CD4-positive, alpha-beta T cell treated with Interferon alpha-2 for 1 hour (primary cell): ENCODE measurements at places on chromosomes 2 and 18.

GRCh38 chr2:216539791-216540241 is 41.2 kb downstream of the RPL37A start:
- no peak for DNase-seq

DNA sequence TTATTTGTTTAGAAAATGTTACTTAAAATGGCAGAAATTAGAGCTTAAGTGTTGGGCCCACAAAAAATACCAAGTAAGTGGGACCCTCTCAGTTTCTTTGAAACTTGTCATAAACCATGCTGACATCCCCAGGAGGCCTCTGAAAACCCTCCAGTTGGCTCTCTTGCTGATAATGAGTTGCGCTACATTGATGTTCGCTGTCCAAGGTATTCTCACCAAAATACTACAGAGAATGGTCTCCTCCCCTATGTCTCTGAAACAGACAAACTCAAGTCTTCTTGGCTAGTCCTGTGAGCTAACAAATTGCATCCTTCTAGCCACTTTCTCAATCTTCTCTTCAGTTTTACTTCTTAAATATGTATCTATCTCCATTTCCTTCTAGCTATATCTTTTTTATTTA is 669.4 kb downstream of the IRS1 start:
- DNase-seq = no peak

DNA sequence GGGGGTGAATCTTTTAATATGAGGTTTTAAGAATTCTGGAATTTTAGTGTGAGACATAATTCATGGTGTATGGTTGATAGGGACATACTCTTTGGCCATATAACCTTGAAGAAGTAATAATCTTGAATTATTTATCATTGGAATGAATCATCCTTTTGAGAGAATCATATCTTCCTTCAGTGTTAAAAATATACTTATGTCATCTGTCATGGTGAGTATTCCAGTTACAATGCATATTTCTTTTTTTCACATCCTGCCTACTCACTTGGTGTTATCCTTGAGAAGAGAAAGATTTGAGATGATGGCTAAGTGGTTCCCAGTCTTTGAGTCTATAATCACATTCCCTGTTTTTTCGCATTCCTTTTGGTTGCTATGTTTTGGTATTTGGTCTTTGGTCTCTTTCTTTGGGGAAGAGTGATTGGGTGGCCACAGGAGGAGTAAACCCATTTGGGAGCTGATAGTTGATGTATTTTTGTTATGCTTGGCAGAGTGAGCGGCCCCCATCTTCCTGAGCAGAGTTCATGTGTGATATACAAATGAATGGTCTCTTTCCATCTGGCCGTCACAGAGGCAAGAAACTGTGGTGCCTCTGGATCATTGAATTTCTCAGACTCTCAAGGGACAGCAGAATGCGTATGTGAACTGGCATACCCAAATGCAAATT is 21.6 kb downstream of the ASAP2 start:
- DNase-seq = no peak

GRCh38 chr2:195318440-195319111 is 338.4 kb upstream of the SLC39A10 start:
- peak; percentile 12 for DNase-seq

GRCh38 chr2:238220274-238220891 is 16.9 kb upstream of the ILKAP start:
- no peak for DNase-seq

DNA sequence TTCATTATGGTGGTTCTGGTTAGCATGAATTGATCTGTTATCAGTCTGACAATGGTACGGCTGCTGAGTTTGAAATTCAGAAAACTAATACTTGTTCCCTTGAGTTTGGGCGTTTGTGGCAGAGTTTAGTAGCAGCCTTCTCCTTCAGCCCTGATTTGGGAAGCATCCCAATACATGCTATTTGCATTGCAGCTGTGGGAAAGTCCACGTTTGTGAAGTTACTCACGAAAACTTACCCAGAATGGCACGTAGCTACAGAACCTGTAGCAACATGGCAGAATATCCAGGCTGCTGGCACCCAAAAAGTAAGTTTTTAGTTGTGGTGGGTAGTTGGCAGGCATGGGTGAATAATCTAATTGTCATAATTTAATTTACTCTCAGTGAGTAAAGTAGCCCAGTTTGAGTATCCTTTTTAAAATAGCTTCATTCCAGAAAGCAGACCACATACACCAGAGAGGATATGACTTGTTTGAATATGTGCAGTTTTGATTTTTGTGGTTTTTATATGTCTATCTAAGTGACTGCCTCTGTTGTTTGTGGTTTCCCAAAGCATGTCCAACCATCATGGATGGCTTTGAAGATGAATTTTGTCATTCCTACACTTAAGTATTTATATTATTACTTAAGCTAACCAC is 12.2 kb downstream of the DGUOK start:
- DNase-seq = no peak

- peak; percentile 67 for DNase-seq
Observed at GRCh38 chr18:35386600-35387100, 9.5 kb upstream of the ZNF396 start.

- DNase-seq = no peak
Observed at GRCh38 chr2:142974288-142975024, 97.0 kb downstream of the KYNU start.

DNA sequence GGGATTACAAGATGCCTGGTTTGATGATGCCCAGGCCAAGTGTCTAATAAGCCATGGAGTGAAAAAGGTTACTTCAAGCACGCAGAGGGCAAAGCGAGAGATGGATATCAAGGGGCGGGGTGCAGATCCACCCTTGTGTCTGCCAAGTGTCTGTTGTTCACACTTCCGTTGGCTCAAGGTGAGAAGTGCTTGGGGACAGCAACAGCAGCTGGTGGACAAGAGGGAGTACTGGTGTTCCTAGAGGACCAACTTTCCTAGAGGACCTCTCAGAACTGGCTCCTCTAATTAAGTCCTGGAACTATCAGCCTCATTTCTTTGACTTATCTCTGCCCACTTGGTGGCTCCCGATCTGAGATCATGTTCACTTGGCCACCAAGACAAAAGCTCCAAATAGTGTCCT is 299.1 kb downstream of the PRKCE start:
- DNase-seq = no peak

GRCh38 chr2:28681158-28681571 is 70.5 kb upstream of the PPP1CB start:
- DNase-seq = peak; percentile 80

DNA sequence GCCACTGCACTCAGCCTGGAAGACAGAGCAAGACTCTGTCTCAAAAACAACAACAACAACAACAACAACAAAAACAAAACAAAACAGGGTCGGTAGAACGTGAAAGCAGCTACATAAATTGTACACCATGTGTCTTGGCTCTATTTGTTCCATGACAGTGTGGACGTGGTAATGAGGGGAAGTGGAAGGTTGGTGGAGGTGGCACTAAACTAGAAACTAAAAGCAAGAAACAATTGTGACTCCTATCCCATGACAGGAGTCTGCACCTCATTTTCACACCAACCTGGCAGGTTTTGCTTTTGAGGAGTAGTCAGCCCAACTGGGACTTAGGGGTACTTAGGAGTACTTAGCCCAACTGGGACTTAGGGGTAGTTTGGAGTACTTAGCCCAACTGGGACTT is 62.5 kb upstream of the MRPS9 start:
- DNase-seq = no peak

GRCh38 chr18:45171679-45172191 is 443.5 kb upstream of the SLC14A2 start:
- no peak for DNase-seq

DNA sequence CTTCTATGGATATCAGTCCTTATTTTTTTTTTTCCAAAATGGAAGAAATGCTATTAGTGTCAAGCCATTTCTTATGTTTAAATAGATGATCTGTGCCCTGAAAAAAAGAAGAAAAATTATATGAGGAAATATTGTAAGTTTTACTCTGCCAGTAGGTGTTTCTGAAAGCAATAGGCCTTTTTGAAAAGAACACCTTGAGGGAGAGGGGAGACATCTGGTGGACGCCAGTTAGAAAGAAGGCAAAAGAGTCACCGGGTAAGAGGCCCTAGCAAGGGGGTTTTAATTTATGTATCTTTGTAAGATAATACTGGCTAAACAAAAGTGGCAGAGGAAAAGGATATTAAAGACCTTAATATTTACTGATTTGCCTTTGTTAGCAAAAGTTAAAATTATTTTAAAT is 56.1 kb downstream of the DYNAP start:
- DNase-seq = no peak

DNA sequence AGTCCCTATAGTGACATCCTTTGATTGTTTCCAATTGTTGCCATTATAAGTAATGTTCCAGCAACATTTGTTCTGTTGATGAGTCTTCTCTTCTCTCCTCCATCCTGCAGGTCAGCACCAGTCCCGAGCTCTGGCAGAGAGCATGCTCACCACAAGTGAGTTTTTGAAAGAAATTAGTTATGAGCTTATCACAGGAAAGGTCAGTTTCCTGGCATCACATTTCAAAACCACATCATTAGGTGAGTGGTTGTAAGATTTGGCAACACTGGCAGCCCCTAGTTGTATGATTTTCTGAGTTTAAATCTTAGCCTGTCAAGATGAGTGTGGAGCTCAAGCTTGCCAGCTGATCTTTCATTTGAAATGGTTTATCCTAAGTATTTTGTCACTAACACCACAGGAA is 149.6 kb downstream of the ESCO1 start:
- DNase-seq = no peak

DNA sequence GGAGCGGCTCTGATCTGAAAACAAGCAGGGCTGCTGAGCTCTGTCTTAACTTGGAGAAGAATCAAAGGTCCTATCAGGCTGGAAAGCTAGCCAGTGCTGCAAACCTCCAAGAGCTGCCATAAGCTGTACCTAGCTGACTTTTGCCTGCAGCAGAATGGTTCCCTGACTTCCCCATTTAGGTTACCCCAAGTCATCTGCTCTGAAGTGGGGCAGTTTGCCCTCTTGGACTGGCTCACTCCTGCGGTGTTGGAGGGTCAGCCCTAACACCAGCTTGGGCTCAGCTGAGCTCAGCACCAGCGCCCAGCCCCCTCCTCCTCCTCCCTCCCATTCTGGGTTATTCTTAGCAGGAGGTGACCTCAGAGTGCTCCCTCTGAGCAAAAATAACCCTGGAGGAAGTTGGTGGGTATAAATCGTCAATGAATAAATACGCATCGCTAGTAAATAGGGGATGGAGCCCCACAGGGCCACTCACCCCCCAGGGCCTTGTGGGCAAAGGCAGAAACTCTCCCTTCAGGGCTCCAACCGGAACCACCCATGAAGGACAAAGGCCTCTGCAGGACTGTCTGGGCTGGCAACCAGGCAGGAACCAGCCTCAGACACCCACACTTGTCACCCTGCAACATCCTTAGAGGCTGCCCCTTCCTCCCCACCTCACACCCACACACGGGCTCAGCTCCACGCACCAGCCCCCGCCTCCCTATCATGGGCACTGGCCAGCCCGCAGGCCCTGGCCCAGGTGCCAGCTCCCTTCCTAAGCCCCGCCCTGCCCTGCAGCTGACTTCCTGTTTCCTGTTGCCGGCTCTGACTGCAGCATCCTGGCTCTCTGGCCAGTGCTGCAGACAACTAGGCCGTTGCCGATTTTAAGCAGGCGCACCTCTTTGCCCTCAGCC is 46.9 kb downstream of the DNMT3A start:
- DNase-seq = peak; percentile 74

- DNase-seq = no peak
Observed at GRCh38 chr2:133570542-133570941, 2.3 kb upstream of the NCKAP5 start.

- no peak for DNase-seq
Observed at GRCh38 chr2:216920937-216921456, 61.1 kb upstream of the TNP1 start.

- no peak for DNase-seq
Observed at GRCh38 chr18:24023185-24023814, 8.7 kb downstream of the TTC39C start.

GRCh38 chr2:69767034-69767433 is 25.1 kb downstream of the ANXA4 start:
- DNase-seq = no peak

- DNase-seq = no peak
Observed at GRCh38 chr18:7452331-7452730, 114.8 kb upstream of the PTPRM start.

GRCh38 chr18:68427951-68428401 is 286.9 kb downstream of the TMX3 start:
- no peak for DNase-seq

- no peak for DNase-seq
Observed at GRCh38 chr2:57886161-57886786, 160.3 kb upstream of the VRK2 start.

- DNase-seq = no peak
Observed at GRCh38 chr2:215983581-215984351, 29.6 kb downstream of the MREG start.

DNA sequence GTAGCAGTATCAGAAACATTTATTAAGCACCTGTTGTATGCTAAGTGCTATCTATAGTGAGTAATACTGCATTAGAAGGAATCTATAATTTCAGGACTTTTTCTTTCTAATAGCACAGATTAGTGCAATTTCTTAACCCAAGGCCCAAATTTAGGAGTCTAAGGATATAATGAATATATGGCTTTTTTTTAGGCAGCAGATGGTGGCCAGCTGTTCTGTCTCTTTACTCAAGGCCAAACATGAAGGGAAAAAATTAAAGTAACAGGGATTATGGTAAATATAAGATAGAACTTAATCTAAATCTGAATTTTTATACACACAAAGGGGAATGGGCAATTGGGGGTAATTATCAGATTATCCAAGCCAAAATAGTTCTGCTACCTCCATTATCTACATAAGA is 230.6 kb upstream of the SP5 start:
- DNase-seq = no peak

GRCh38 chr2:236576087-236576486 is 6.5 kb downstream of the ACKR3 start:
- no peak for DNase-seq

- DNase-seq = no peak
Observed at GRCh38 chr18:32472841-32473240, 2.2 kb upstream of the GAREM1 start.

DNA sequence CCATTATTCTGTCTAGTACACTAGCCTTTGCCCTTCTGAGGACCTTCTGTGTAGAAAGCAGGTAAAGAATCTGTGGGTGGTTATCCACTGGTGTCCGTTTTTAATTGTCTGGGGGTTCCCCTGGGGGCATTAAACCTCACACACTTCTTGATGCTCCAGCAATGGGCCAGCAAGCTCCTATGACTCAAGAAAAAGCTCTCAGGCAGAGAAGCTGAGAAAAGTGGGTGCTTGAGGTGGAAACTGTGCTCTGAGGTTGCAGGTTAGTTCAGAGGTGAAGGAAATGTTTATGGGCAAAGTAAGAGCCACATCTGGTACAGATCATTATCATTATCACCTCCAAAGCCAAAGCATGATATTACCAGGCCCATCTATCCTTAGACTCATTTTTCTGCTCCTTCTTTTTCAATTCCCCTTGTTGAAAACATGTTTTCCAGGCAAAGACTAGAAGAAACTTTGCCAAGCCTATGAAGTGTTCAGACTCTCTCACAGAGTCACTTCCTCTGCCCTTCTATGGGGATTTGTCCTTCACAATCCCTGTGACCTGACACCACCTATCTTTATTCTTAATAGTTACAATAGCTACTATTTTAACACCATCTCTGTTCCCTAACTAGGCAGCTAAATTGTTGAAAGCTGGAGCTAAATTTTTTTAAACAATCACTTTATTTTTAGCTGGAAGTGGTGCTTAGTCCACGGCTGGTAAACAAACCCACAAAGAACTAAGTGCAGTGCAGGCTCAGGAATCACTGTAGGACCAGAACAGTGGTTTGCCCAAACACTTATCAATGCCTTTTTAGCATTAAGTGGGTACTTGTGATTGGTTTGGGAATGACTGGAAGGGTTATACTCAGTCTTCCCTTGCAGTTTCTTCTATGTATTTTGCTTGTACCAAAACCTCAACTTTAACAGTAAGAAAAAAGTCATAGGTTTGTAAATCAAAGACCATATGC is 512.8 kb upstream of the POU3F3 start:
- no peak for DNase-seq
